ENCODE measurements at places on chromosomes 5 and 9.
A peak's percentile ranks its signal among the peaks of the same experiment; 100 is the strongest.

- DNase-seq, result no peak
These were observed 308.2 kb downstream of the ZNF608 start for GRCh38 chr5:124438026-124438902.

GRCh38 chr9:25602400-25603044, 75.7 kb downstream of the TUSC1 start:
- DNase-seq, result peak; percentile 21

- DNase-seq, result no peak
These were observed 34.8 kb upstream of the CARTPT start for GRCh38 chr5:71684309-71684708.

DNA sequence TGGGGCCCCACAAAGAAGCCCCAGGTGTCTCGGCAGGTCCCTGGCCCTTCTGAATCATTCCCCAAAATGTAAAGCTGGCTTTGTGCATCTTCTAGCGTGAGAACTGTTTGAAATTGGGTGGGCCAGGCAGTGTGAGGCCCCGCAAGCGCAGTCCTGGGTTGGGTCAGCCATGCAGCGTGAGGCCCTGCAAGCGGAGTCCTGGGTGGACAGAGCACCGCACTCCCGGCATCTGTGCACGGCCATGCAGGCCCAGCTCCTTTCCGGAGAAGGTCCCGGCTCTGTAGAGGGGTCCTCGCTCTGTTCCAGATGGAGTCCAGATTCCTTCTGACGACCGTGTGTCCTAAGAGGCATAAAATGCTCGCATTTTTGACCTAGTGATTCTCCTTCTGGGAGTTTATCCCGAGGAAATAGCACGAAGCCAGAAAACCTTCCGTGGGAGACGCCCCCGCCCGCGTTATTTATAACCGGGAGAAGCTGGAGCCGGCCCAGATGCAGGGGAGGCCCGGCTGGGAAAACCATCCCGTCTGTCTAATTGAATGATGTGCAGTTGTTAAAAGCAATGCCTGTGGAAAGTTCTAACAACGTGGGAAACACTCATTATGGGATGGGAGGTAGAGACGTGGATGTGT, 19.4 kb upstream of the NOTCH1 start:
- no peak for DNase-seq

DNA sequence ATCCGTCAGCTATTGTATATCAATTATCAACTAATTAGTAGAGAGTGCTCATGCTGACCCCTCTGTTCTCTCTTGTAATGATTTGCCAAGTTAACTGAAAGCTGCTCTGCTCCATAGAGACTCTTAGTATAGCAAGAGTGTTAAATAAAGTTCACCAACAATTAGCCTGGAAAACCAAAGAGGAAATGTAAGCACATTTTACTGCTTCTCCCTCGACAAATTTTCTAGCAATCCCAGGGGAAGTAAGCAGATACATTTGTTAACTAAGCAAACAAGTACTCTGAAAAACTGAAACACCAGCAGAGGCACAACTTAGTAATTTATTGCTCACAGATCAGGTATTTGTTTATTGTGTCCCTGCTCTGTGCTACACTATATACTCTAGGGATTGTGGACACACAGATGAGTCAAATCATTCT, 162.2 kb downstream of the GLIS3 start:
- DNase-seq, result peak; percentile 91

DNA sequence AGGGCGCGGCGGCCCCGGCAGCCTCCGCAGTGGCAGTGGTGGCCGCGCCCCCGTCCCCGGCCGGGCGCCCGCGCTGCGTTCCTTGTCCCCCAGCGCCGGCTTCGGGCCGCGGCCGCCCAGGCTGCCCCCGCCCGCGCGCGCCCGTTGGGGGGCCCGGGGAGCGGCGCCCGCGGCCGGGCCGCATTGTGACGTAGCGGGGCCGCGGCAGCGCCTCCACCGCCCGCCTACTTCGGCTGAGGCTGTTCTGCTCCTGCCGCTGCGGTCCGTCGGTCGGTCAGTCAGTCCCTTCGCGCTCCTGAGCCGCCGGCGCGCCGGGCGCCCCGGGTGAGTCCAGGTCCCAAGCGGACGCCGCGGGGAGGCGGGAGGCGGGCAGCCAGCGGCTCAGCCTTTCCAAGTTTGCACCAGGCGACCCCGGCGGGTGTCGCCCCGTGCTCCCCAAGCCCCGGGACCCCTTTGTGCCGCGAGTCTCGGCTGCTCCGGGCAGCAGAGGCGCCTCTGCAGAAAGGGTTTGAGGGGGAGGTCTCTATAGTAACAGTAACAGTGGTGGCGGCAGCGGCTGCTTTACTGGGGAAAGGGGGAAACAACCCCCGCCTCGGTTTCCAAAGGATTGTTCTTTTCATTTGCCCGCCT, at the start of gene SNCAIP:
SNCAIP (plus strand) TSS at position 277 of the 630 bp plus-strand sequence. CDS start 78,898 bp downstream, outside the sequence.
- no peak for DNase-seq

DNA sequence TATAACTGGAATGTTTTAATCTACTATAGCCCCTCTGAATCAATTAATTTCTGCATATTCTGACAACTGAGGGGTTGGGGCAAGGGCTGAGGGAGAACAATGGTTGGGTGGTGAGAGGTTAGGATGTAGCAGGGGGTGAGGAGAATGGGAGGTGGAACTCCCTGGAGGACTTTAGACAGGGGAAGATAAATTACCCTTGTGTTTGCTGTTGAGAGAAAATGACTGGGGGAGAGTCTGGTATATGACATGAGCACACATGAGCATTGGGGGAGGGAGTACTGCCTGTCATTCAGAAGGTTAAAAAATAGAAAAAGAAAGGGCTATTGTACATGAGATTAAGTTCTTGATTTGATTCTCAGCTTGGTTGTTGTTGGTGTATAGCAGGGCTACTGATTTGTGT, 37.2 kb upstream of the PAPPA start:
- no peak for DNase-seq

- DNase-seq, result no peak
These were observed 2156.9 kb upstream of the C9orf72 start for GRCh38 chr9:29730163-29730562.

- no peak for DNase-seq
These were observed 20.0 kb downstream of the GPBP1 start for GRCh38 chr5:57193757-57194413.

- DNase-seq, result no peak
These were observed 203.1 kb downstream of the ROR2 start for GRCh38 chr9:91746904-91747303.

- DNase-seq, result peak; percentile 50
These were observed 100.4 kb downstream of the TRIM36 start for GRCh38 chr5:115069087-115069968.

- DNase-seq, result peak; percentile 73
These were observed 29.7 kb upstream of the FAM169A start for GRCh38 chr5:74895906-74896305.

DNA sequence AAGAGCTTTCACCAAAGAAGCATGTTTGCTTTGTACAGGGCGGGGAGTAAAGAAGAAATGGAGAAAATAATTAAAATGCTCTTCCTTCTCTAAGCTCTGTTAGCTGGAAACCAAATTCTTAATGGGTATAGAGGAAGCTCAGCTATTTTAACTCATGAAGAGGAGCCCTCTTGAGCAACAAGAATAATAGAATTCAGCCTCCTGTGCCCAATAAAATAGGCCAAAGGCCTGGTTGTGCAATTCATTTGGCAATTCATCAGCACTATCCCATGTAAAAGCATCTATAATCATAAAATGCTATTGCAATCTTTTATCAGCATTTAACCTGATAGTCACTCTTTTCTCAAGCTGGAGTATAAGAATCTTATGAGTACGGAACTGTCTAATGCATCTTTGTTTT, 133.6 kb upstream of the CDH6 start:
- no peak for DNase-seq

DNA sequence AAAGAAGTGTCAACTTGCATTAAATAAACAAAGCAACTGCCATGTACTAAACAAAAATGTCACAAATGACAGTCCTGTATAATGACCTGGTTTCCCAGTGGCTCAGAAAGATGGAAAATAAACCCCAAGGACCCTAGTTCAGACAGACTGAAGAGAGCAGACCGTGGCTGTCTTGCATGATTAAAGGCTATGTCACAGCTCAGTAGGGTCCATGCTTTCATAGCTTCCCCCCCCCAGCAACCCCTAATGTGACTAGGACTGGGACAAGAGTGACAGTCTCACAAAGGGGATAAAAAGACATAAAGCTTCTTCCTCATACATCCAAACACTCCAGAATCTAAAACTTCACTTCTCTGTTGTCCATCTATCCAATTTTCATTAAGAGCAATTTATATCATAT, 113.6 kb downstream of the NR6A1 start:
- DNase-seq, result no peak

- DNase-seq, result no peak
These were observed 353.5 kb upstream of the RFX3 start for GRCh38 chr9:3879315-3879714.

DNA sequence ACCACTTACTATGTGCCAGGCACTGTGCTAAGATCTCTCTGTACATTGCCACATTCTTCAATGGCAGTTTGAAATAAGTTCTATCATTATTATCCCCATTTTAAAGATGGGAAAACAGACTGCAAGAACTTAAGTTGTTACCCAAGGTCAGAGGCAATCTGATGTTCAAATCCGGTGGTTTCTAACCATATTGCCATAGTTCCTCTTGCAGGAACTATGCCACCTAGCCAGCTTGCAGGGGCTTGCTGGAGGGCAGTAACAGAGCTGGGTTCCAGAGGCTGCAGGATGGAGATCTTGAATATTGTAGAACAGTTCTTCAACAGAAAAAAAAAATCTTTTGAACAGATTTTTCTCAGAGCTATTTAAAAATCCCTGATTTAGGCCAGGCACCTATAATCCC, 71.8 kb upstream of the TNFAIP8 start:
- DNase-seq, result no peak

DNA sequence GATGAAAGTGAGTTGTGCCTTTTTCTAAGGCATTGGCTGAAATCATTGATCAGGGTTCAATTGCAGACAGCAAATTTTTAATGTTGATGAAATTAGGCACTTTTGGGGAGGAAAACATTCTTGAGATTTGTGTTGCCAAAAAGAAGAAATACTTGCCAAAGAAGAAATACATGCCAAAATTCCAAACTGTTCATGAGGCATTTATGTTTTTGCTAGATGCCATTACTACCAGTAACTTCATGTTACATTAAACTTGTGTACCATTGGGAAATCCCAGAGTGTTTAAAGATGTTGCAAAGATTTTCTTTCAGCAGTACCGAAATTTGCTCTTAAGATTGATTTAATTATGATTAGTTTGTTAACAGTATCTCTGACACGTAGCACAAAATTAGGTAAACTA, 7.0 kb downstream of the XRCC4 start:
- no peak for DNase-seq

DNA sequence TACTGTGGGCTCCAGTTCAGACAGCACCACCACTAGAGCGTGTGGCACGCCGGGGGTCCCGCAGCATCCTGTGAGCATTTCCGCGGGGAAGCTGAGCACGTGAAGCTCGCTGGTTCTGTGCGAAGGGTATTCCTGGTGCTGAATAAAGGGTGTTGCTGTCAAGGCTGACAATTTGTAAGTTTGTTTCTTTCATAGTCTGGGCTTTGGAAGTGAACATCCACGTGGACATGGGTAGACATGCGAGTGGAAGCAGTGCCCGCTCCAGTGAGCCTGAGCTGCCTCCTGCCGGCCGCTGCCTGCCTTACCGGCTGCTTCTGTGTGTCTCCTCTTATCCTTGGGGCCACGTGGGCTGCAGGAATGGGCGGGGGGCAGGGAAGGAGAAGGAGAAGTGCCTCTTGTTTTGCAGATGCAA, 14.7 kb downstream of the NDUFS6 start:
- DNase-seq, result no peak

GRCh38 chr5:30933599-30933998, 259.9 kb upstream of the CDH6 start:
- no peak for DNase-seq

DNA sequence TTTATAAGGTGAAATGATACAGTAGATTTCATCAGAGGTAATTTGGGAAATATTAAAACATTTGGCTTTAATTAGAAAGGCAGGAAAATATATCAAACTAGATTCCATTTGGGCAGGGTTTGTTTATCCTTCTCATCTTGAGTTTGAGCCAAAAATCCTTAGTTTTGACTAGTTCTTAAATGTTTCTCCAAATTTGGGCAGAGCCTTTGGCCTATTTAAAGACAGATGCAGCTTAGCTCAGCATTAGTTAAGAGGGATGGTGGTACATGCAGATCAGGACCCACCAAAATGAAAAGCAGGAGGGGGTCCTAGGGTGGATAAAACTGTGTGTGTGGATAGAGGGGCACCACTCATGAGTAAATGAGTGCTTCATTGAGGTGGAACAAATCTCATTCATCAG, 20.3 kb upstream of the ARRDC3 start:
- DNase-seq, result no peak

DNA sequence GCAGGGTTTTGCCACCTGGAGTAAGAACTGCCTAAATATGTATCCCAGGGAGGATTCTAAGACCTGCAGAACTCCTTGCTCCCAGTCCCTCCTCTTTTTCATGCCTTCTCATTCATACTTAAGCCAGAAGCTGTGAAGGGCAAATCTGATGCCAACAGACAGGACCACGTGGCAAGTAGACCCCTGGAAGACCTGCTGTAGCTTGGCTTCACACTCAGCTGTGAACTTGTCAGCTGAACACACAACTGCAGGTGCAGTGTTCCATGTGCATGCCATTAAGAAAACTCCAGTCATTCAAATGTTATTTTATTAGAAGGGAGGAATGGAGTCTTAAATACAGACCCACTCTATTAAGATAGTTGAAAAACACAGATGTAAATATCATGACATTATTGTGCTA, 79.3 kb upstream of the AGXT2 start:
- no peak for DNase-seq

GRCh38 chr5:143800715-143801114, 11.2 kb upstream of the HMHB1 start:
- no peak for DNase-seq

- no peak for DNase-seq
These were observed 33.5 kb upstream of the PRDM9 start for GRCh38 chr5:23473915-23474314.

GRCh38 chr5:118220556-118221195, 767.7 kb downstream of the DTWD2 start:
- DNase-seq, result no peak

DNA sequence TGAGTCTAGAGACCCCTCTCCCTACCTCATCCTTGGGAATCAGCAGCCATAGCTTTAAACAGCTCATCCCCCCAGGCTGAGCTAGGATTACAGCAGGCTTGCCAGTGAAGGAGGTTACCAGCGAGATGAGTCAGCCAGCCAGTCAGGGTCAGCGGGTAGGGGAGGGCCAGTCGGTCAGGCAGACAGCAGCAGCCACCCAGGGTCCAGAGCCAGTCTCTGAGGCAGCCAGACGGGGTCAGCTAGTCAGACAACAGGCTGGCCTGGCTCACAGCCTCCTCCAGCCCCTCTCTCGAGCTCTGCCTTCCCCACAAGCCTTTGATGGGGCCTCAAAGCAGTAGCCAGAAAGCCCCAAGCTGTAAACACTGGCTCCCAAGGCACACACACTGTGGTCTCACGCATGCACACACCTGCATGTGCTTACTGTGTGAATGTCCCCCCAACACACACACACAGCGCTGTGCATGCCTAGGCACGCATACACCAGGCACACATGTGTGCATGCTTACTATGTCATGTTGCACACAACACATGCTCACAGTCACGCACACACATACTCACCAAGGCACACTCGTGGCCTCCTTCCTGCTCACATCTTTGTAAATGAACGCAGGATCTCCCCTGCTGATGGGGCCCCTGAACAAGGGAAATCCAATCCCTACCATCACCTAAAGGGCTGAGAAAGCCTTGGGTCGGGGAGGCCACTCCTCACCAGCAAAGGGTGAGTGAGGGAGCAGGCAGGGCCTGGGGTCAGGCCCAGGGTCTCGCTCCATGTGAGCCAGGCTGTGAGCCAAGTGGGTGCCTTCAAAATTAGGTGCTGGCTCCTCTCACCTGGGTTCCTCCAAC, 28.2 kb upstream of the CPLX2 start:
- peak; percentile 22 for DNase-seq
